Eye (tissue), 1 donor: ENCODE measurements at places on chromosomes 7 and 10.

DNA sequence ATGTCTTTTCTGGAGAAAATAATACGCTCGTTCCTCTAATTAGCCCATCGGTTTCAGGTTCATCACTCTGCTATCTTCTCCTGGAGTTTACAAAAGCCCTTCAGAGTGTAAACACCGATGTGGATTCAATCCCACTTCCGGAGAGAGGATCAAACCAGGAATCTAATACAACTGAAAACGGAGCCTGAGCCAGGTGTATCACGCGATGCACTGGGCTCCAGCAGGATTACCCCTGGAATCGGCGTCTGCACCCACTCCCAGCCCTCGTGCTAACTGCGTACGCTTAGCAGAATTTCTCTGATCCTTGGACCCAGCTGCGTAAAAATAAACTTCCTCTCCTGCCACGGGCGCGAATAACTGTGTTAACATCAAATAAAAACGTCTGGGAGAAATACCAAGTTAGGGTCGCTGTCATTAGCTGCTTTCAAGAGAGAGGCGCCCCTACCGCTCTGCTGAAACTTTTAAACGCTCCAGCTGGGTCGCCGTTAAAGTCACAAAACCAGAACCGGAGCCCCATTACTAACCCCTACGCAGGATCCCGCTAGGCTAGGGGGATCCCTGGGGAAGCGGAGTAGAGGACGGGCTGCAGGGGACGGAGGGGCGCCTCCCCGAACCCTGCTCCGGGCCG lies 502 bp downstream of the ZNF3 start:
- DNase-seq, result peak; percentile 69

- no peak for DNase-seq
Observed at GRCh38 chr7:126411032-126411820, 841.5 kb downstream of the GRM8 start.

GRCh38 chr7:103637094-103637493 lies 191.1 kb upstream of the SLC26A5 start:
- DNase-seq, result no peak

GRCh38 chr10:113087165-113088029 lies 137.3 kb downstream of the TCF7L2 start:
- DNase-seq, result no peak

DNA sequence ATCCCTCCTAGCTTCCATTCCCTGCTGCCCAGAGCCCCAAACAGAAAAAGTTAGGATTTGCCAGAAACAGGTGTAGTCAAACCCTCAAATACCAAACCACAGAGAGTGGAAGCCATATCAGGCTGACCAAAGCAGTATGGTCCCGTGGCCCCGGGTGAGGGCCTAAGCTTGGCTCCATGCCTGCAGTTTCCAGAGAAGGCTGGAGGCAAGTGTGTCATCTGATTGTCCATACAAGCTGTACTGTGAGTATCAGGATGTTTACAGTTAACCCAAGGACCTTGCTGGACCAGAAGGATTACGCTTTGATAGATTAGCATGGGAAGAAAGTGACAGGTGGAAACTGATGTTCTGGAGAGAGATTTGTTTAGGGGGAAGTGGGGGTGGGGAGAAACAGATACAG lies 96.3 kb downstream of the PRKAG2 start:
- no peak for DNase-seq

GRCh38 chr10:133258818-133259601 lies 17.7 kb downstream of the ADAM8 start:
- no peak for DNase-seq

DNA sequence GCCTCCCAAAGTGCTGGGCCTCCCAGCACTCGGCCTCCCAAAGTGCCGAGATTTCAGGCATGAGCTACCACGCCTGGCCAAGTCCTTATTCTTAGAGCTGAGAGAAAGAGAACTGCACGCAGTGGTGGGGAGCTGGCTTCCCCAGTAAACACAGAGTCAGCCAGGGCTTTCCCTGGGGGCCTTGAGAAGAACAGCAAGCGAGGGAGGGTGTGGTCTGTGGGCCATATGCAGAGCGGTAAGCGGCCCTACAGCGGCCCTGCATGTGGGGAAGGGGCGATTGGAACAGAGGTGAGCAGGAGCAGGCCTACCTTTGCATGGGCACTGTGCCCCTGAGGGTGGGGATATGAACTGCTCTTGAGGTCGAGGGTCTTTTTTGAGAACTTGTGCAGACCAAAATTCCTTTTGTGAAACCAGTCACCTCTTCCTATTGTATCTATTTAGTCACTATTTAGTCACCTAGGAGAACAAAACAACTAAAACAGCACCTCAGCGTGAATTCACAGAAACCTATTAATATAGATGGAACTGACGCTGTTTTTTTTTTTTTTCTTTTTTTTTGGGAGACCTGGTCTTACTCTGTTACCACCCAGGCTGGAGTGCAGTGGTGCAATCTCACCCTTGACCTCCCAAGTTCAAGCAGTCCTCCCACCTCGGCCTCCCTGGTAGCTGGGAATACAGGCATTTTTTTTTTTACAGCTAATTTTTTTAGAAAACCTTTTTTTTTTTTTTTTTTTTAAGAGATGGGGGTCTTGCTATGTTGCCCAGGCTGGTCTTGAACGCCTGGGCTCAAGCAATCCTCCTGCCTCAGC lies 36.9 kb upstream of the SH2D4B start:
- DNase-seq, result no peak

GRCh38 chr7:24572016-24572392 lies 1.2 kb upstream of the PALS2 start:
- no peak for DNase-seq

GRCh38 chr10:26637521-26638275 lies 59.8 kb upstream of the PDSS1 start:
- DNase-seq, result no peak

GRCh38 chr10:12510501-12510941 lies 161.2 kb downstream of the CAMK1D start:
- no peak for DNase-seq

DNA sequence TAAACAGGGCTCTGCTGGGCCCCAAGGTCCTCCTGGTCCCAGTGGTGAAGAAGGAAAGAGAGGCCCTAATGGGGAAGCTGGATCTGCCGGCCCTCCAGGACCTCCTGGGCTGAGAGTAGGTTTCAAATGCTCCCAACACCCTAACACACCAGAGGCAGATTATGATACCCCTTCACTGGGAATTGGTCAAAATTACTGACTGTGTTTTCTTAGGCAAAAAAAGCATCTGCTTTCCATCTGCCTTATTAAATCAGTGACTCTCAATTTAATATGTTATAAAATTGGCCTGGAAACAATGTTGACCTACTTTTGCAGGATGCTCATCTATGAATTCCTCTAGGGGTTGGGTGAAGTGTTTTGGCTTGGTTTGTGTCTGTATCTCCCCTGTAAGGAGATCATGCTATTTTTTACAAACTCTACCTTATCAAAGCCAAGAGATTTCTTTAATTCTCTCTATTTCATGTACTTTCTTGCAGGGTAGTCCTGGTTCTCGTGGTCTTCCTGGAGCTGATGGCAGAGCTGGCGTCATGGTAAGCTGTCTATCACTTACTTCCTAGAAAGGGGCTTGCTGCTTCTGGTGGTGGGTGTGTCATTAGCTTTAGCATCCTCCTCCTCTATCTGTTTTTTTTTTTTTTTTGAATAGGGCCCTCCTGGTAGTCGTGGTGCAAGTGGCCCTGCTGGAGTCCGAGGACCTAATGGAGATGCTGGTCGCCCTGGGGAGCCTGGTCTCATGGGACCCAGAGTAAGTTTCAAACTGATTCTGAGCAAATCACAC lies 15.9 kb downstream of the COL1A2 start:
- DNase-seq, result peak; percentile 40

DNA sequence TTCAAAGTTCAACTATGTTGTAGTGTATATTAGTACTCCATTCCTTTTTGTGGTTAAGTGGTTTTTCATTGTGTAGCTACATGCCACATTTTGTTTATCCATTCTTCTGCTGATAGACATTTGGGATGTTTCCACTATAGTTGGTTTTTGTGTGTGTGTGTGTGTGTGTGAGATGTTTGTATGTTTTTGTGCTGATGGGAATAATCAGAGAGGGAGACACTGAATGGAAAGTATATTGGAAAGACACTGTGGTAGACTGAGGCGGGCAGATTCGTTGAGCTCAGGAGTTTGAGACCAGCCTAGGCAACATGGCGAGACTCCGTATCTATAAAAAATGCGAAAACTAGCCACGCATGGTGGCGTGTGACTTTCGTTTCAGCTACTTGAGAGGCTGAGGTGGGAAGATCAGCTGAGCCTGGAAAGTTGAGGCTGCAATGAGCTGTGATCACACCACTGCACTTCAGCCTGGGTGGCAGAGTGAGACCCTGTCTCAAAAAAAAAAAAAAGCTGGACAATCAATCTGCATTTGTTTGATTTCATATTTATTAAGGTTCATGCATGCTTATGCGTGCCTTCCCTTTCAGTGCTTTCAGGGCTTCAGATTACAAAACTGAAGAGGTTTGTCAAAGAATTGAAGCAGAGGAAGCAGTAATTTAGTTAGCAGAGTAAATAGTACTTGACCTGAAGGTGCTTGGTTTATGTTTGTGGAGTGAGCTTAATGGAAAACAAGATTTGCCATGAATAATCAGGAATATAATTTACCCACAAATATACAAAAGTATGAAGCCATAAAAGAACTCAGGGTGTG lies 14.7 kb downstream of the SEC24C start:
- no peak for DNase-seq

DNA sequence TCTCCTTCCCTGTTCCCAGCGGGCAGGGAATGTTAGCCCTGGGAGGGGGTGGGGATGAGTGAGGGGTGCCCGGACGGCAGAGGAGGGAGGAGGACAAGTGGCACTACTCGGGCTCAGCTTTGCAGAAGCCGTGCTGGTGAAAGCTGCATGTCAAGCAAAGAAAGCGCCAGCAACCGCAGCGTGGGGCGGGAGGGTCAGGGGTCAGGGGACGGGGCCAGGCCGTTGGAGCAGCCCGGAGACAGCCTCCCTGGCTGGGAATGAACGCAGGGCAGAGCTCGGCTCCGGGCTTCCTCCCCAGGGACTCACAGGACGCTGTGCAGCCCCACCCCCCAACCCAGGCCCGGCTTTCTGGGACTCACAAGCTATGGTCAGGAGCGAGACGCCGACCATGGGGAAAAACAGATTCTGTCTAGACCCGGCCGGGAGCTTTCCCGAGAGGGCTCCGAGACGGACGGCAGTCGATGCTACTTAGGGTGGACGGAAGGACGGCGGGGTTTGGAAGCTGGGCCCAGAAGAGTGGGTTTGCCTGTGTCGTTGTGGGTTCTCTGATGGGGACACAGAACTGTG lies 113.4 kb downstream of the VIPR2 start:
- DNase-seq, result peak; percentile 63

GRCh38 chr7:91206361-91206960 lies 57.8 kb upstream of the FZD1 start:
- DNase-seq, result no peak

GRCh38 chr10:18689498-18689897 lies 30.3 kb downstream of the ARL5B start:
- peak; percentile 56 for DNase-seq

GRCh38 chr10:1874533-1874932 lies 137.2 kb upstream of the ADARB2 start:
- DNase-seq, result no peak

DNA sequence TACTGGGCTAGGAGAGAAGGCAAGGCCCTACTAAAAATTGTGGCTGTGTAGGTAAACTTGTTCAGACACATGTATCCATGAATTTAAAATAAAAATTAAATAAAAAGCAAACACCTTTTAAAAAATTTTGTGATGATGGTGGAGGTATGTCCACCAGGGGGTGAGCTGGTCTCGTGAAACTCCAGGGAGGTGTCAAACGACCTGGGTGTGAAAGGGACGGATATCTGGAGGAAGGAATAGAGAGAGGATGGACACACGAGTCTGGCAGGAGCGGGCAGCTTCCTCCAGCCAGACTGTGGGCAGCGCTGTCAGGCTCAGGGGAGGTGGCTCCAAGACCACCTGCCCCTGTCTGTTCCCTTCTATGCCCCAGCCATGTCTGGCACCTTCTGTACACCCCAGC lies 34.8 kb upstream of the DMBT1 start:
- DNase-seq, result no peak

DNA sequence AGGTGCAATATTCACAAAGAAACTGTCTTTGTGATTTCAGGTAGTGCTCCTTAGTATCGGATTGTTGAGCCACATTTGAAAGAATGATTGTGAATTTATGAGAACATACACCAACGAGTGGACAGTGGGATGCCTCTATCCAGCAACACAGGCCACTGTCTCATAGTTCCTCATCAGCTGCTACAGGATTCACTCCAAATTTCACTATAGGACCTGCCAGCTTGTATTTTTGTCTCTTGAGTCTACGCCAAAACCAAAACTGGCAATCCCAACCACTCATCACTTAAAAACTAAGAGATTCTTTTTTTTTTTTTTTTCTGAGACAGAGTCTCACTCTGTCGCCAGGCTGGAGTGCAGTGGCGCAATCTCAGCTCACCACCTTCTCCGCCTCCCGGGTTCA lies 964.5 kb downstream of the CNTNAP2 start:
- no peak for DNase-seq

- DNase-seq, result peak; percentile 91
Observed at GRCh38 chr10:131436458-131436857, 124.9 kb upstream of the TCERG1L start.

GRCh38 chr7:1939434-1940401 lies 269.6 kb downstream of the ELFN1 start:
- peak; percentile 63 for DNase-seq

DNA sequence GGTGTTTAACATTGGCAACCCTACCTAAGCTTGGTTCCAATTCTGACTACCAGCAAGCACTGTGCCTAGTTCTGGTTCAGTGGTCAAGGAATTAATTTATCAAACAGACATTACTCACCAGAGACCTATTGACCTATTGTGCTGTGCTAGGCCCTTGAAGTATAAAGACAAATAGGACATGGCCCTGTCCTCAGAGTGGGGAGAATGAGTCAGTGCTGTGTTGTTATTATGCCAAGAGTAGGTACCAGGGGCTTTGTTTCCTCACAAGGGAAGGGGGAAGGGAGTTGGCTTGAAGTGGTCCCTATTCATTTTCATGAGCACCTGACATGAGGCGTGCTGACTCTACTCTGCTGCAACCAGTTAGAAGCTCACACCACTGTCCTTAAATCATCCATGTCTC lies 62.6 kb upstream of the PLPP4 start:
- no peak for DNase-seq
